ENCODE measurements at places on chromosomes 4 and X.

- no peak for DNase-seq
Observed at GRCh38 chr4:40438384-40439026, 103.4 kb downstream of the CHRNA9 start.

DNA sequence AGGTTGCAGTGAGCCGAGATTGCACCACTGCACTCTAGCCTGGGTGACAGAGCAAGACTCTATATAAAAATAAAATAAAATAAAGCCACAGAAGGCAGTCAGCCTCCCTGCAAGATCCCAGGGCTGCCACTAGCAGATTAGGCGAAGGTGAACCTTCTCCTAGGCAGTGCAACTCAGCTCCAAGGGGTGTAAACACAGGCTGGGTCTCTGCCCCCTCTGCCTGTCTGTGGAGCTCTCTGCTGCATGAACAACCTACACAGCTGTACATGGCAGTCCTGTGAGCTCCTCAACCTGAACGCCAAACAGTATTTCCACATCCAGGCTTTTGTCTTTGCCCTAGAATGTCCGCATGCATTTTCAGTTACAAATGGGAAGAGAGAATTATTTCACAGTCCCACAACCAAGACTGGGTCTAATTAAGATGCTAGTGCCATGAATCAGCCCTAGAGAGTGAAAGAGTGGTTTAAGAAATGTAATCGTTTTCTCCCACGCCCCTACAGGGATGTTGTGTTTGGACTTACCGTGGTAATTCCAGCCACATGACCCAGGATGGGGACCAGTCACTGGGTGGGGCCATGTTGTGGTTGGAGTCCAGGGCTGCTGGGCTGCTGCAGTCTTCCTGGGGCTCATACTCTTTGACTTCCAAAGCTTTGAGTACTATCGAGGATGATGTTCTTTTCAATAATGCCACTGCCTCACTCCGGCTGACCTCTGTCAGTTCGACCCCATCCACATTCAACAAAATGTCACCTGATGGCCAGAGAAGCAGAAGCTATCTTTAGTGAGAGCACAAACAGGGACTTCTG lies 99.0 kb downstream of the FIP1L1 start:
- DNase-seq: no peak

GRCh38 chr4:166121897-166122296 lies 248.9 kb downstream of the TLL1 start:
- DNase-seq: no peak

- DNase-seq: peak; percentile 44
Observed at GRCh38 chrX:40155589-40156469, 58.1 kb upstream of the BCOR start.

GRCh38 chr4:14035076-14035475 lies 407.6 kb upstream of the BOD1L1 start:
- DNase-seq: no peak

- DNase-seq: no peak
Observed at GRCh38 chrX:119082278-119082677, 9.5 kb downstream of the CT47C1 start.

DNA sequence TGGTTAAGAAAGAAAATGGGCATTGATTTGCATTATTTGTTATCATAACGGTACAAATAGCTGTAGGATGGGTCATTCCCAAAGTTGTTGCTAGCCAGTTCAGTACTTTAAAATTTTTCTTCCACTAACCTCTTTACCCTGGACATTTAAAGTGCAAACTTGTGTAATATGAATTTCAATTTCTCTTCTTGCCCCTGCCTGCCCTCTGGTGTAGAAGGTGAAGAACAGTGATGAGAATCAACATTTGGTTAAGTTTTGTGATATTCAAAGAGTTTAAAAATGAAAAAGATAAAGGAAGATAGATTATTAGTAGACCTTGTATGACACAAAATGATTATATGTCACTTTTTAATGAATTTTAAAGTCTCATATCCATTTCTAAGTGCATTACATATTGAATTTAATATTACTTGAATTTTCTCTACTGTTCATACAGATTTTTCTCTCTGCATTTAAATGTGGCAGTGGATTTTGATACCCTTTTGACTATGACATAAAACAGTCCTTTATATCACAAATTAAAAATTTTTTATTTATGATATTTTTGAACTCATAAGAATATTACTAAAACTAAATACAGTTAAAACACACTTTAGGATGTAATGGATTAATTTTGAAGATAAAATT lies 337.7 kb downstream of the BMPR1B start:
- no peak for DNase-seq

GRCh38 chrX:6777238-6778002 lies 242.5 kb upstream of the VCX3A start:
- DNase-seq: no peak

DNA sequence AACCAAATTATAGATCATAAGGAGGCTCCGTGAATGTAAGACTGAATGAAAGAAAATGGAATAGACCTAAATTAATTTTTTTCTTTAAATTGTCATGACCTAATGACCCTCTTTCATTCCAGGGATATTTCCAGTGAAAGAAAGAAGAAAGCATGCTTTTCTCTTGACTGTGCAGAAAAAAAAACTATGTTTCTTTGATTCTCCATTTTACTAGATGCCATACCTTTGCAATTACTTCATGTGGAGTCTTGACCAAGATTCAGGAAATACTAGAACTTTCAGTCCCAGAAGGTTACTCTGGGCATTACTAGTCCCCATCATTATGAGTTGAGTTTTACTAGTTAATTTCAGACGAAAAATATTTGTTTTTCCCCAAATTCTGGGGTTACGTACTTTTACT lies 6.4 kb upstream of the COMMD8 start:
- DNase-seq: no peak

- DNase-seq: no peak
Observed at GRCh38 chr4:92791871-92792440, 488.2 kb downstream of the GRID2 start.

GRCh38 chr4:40150932-40151331 lies 45.9 kb upstream of the RHOH start:
- no peak for DNase-seq

- DNase-seq: no peak
Observed at GRCh38 chr4:105632599-105632998, 75.9 kb downstream of the INTS12 start.

DNA sequence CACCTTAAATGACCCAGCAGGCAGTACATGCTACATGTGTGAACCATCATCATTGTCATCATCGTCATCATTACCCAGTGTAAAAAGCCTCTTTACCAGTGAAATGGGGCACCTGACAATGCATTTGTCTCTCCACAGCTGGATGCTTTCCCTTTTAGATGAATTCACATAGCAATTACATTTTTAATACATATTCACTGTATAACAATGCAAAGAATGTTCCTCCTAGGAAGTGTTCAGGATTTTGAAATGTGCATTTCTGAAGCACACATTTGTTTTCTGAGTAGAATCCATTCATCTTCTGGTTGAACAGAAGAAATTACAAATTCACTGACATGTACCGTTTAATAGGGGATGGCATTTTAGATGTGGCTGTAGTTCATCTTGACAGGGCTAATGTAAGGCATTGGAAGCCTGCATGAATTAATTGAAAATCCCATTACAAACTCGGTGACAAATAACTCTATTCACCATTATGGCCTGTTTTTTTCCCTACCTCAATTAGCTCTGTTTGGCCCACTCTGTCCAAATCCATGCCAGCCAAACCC lies 111.1 kb downstream of the SH3RF1 start:
- no peak for DNase-seq

- DNase-seq: no peak
Observed at GRCh38 chr4:58411904-58412303, 1301.7 kb upstream of the IGFBP7 start.

GRCh38 chr4:131764730-131765129 lies 1384.4 kb upstream of the PCDH10 start:
- no peak for DNase-seq

- DNase-seq: no peak
Observed at GRCh38 chrX:136872091-136872700, 8.3 kb downstream of the RBMX start.

DNA sequence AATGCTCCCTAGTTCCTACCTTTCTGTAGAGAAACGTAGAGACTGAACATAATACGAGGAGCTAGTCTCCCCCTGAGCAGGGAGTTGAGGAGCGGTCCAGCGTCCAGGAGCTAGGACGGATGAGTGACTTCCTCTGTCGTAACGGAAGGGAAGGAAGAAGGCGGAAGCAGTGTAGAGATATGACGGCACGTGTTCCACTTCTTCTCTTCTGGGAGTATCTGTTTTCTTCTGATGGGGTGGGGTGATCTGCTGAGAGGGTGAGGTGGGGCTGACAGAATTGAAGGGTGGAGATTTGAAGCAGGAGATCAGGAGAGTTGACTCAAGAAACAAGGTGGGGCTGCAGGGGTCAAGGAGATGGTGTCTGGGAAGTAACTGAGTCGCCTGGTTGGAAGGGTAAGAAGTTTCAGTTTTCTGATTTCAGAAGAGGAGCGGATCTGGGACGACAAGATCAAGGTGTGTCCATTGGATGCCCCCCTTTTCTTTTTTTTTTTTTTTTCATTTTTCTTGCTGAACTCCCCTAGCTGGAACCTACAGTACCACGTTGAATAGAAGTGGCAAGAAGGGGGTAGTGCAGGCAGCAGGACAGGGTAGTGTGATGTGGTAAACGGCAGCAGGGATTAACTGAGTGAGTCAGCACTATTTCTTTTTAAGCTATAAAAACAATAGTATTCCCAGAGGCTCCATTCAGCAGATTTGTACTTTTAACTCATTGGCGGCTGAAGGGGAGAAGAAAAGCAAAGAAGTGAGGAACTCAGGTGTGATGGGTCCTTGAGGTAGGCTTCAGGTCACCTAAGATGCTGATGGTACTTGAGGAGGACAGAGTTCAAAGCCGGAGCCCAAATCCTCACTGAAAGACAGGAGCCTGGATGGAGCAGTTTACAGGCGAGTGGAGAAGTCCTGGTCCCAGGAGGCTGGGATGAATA lies 50.8 kb upstream of the SETD7 start:
- peak; percentile 12 for DNase-seq

DNA sequence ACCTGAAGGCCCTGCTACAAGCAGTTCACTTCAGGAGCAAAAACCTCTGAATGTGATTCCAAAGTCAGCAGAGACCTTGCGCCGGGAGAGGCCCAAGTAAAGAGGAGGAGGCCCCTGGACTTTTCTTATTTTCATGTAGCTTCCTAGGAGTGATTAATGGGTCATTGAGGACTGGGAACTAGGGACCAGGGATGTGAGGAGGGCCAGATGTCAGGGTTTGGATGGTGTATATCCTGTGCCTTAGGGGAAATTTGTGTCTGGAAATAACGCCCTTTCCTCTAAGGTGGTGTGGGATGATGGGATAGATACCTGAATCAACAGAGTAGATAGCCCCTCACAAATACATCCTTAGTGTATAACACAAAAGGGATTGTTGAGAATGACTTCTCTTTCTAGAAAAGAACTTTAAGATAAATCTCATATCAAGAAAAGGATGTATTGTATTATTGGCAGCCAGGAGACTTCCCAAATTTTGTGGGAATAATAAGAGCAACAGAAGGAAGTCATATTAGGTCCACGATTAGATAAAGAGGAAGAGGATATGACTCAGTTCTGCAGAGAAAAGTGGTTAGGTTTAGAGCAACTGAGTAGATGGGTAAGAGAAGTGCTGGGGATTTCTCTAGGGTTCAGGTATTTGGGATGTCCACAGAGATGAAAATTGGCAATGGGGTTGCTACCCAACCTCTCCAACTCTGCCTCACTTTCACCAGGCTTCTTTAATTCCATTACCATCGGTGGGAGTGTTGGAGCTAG lies 1.1 kb downstream of the ITGB1BP2 start:
- DNase-seq: no peak

DNA sequence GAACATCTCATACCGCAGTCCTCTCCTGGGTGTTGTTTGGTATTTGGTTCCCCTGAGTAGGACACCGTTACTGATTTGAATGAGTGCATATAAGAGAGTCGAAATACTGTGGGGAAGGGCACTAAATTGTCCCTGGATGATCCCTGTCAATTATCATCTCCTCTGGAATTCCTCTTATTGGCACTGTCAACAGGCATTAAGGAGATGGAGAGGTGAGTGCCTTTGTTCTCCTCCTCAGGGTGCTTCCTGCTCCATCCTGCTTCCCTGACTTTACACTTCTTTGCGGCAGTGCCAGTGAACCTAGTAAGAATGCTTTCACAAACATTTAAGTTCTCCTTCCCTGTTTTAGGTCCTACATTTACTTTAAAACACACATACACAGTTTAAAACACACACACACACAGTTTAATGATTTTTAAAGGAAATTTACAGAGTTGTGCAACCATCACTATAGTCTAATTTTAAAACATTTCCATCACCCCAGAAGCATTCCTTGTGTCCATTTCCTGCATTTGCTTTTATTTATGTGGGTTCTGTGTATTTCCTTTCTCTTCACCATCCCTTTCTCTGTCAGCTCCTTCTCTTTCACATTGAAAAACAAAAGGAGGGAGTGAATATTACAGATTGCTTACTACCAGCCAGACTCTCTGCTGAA lies 20.9 kb upstream of the ZRSR2 start:
- no peak for DNase-seq

GRCh38 chrX:91434351-91435168 lies at the start of gene PABPC5:
Gene PABPC5 (plus strand): TSS chrX:91434839. CDS start chrX:91435578, 739 bp downstream.
- no peak for DNase-seq

DNA sequence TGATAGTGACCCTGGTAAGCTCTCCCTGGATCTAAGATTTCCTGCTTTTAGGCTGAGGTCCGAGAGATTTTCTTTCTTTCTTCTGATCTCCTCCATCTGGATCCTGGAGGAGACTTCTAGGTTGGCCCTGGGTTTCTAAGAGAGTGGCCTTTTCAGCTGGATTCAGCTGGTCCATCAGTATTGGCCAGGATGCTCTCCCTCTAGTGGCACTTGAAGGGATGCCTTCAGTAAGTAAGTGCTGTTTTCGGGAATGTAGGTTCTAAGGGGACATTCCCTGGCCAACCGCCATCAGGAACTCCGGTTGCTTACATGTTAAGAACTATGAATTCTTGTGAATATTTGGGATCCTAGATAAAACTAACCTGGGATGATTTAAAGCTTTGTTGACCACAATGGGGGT lies 56.9 kb downstream of the SERTM2 start:
- no peak for DNase-seq

GRCh38 chr4:89929425-89930159 lies 34.9 kb downstream of the MMRN1 start:
- DNase-seq: peak; percentile 5

DNA sequence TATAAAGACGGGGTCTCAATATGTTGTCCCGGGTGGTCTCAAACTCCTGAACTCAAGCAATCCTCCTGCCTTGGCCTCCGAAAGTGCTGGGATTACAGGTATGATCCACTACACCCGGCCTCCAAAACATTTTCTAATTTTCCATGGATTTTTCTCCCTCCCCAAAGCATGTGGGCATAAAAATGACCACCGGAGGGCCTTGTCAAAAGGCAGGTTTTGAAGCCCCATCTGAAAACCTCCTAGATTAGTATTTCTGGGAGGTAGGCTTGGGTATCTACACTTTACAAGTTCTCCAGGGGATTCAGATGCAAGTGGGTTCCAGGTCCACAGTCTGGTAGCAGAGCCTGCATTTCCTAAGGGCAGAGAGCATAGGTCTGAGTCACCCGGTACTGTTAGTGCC lies 1.4 kb upstream of the GPR173 start:
- DNase-seq: no peak

Data from CD4-positive, alpha-beta T cell treated with Interleukin-17A for 4 hours (primary cell).